ENCODE measurements at places on chromosomes 2 and 18. TPM values are rescaled to one million over a fixed set of nuclear protein-coding genes. Genes with fewer than 3 reads are reported as not detected.

The SPP2 gene
- total RNA-seq, result not detected

The RESP18 gene
- not detected for total RNA-seq

The HOXD13 gene
- 1.4 TPM for total RNA-seq

DNA sequence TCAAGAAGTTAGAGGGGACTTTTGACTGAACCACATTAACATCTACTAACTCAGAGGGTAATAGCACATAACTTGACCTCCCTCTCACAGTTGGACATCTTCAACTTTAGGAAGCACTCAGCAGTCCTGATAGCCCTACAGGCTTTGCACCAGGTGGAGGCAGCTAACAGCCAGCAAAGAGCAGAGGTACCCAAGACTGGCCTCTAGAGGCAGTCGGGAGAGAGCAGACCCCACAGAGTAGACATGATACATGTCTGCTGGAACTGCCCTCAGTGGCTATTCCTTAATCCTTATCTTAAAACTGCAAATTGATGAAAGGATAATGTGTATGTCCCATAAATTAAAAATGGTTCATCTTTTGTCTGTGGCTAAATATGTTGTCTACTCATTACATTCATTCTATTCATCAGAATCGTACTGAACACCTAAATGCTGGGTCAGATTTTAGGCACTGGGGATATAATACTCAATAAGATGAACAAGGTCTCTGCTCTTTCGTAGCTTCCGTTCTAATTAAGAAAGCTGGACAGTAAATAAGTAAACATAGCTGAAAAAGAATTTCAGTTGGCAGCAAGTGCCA lies 49.8 kb downstream of the CAB39 start:
- H3K4me3 ChIP-seq, result no peak overlapping the region
- DNase-seq, result peak; percentile 31
- no peaks in the 10 kb centered on the region for H3K27me3 ChIP-seq

The ASXL3 gene
- total RNA-seq, result not detected

DNA sequence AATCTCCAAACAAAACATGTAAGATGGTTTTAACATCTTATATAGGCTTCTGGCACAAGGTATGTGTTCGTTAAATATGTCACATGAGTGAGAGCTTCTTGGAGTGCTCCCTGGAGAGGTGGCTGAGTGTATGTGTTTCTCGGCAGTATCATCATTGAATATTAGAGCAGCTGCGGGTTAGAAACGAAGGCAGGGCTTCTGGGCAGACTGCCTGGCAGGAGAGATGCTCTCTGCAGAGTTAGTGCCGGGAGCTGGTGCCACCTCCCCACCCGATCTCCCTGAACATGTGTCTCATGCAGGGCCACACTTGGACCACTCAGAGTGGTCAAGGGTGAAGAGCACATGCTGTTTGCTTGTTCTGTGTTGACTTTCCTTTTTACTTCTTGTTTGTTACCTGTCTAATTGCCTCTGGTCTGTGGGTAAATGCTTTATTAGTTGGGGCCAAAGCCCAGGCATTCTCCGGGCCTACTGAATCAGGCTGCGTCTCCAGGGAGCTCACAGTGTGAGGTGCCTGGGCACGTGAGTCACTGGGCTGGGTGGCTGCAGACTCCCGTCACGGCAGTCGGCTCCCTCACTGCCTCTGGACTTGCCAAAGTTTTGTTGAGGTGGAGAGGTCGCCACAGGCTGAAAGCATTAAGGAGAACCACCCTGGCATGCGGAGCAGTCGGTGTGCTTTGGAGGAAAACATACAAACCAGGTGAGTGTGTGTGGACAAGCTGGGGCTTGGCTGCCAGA lies 246.6 kb downstream of the FHOD3 start:
- DNase-seq, result no peak
- H3K4me1 ChIP-seq, result peaks cover 14% of the 10 kb centered on the region
- H3K4me3 ChIP-seq, result no peak overlapping the region
- no peak overlapping the region for H3K27ac ChIP-seq
- H3K36me3 ChIP-seq, result peaks cover 20% of the 10 kb centered on the region

GRCh38 chr2:226031647-226032501 lies 632.4 kb downstream of the NYAP2 start:
- peaks cover 1% of the 10 kb centered on the region for H3K27me3 ChIP-seq
- peak overlapping the region; percentile 90 for H3K4me3 ChIP-seq
- peaks cover 21% of the 10 kb centered on the region for H3K4me1 ChIP-seq
- peak overlapping the region; percentile 50 for H3K27ac ChIP-seq
- H3K36me3 ChIP-seq, result no peaks in the 10 kb centered on the region

The ERFE gene
- 0.20 TPM for total RNA-seq

The IL1F10 gene
- total RNA-seq, result not detected
